Globus pallidus (tissue), 1 donor: ENCODE measurements at places on chromosomes 11 and 22.

GRCh38 chr11:2652333-2653197, 47.2 kb downstream of the KCNQ1OT1 start:
- no peak for DNase-seq

DNA sequence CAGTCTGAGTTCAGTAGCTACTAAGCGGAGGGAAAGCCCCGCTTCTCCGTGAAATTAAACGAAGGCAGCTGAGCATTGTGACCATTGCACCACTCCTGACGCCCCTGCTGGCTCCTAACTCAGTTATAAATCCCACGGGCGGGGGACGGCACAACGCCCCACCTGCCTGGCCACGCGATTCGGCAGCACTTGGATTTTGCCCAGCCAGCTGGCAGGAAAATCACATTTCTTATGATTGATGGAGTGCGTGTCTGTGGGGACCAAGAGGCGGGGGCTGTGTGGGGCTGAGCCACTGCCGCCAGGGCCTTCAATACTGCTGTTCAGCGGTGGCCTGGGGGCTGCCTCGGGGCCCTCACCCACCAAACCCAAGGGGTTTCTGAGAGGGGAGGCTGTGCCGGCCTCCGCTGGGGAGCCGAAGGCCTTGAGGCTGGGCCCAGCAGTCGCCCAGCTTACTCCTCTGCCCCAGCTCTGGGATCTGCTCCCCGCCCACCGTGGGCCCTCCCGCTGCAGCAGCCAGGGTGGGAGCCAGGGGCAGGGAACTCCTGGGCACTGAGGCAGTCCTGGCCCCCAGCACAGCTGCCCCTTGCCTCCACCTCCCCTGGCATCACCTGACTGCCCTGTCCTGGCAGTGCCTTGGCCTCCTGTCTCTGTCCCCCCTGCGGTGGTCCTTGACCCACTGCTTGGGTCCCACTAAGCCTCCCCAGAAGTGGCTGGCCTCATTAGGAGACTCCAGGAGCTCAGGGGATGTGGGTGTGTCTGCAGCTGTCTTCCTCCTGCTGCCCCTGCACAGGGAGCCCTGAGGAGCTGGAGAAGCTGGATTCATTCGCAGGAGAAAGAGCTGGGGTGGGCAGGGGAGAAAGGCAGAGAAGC, 30.7 kb downstream of the SHISAL1 start:
- no peak for DNase-seq

DNA sequence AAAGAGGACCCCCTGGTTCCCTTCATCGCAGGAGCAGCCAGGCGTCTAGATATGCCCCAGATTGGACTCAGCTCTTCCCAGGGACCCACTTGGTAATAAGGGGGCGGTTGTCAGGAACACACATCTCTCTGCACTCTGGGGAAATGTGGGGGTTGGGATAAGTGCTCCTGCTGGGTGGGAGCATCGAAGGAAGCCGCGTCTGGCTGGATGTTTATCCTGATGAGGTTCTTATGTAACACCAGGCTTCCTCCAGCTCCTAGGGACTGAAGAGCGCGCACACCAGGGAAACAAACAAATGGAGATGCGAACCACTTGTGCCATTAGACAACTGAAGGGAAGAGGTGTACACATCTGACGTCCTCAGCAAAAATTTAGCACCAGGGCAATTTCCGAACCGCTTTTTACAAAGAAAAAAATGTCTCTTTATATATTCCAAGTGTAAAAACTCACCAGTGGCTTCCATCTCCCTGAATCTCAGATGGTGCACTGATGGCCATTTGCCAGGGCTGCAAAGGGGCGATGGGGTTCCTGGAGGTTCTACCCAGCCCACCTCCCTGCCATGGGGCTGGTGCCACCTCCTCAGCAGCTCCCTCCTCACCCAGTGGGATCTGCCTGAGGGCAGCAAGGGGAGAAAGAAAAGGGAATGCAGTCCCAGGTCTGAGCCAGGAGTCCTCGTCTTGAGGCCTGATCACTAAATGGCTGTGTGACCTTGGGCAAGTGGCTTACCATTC, 89.4 kb downstream of the PKNOX2 start:
- no peak for DNase-seq

- DNase-seq = no peak
These were observed 467 bp downstream of the EPS8L2 start for GRCh38 chr11:706439-706956.

DNA sequence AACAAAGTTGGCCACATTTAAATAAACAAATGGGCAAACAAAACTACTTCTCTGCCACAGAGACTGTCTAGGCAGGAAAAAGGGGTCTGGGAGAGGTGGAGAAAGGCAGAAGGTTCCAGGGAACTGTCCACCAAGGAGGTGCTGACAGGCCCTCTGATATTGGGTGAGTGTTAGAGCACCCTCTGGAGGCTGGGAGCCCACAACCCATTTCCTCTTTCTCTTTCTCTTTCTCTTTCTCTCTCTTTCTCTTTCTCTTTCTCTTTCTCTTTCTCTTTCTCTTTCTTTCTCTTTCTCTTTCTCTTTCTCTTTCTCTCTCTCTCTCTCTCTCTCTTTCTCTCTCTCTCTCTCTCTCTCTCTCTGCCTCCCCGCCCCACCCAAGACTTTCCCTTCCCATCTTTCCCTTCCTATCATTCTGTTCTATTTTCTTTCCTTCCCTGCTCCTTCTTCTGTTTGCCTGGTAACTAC, 912.8 kb downstream of the DLG2 start:
- DNase-seq = peak; percentile 18

GRCh38 chr11:66974724-66975404, at the start of gene C11orf86:
Gene C11orf86 (plus strand): TSS chr11:66975304. CDS start chr11:66975363, 59 bp downstream.
- no peak for DNase-seq

- peak; percentile 60 for DNase-seq
These were observed 621.5 kb upstream of the B3GAT1 start for GRCh38 chr11:135033540-135033939.
